ENCODE measurements at places on chromosomes 16 and 17.

DNA sequence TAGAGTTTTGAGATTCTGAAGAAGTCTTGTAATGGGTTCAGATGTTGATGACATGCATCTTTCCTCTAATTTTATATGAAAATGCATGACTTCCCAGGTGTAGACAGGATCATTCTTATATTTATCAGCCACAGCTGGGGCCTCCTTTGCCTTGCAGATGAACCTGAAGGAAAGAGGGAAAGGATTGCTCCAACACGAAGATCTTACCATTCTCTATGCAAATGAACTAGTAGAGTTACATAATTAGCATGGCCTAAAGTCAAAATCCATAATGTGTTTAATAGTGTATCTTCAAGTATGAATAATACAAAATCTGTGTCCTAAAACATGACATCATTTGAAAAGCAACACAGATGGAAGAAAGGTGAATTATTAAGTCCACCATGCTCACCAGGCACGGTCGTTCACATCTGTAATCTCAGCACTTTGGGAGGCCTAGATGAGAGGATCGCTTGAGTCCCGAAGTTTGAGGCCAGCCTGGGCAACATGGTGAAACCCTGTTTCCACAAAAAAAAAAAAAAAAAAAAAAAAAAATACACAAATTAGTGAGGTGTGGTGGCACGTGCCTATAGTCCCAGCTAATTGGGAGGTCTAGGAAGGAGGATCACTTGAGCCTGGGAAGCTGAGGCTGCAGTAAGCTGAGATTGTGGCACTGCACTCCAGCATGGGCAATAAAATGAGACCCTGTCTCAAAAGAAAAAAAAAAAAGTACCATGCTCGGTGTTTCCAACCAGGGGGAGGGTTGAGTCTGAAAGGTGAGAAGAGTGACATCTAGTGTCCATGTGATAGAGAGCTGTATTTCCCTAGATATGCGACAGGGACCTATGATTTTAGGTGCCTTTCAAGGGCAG lies 6.3 kb downstream of the VWA3A start:
- peak; percentile 66 for DNase-seq

GRCh38 chr17:73320601-73321264 lies 8.9 kb upstream of the CDC42EP4 start:
- no peak for DNase-seq

DNA sequence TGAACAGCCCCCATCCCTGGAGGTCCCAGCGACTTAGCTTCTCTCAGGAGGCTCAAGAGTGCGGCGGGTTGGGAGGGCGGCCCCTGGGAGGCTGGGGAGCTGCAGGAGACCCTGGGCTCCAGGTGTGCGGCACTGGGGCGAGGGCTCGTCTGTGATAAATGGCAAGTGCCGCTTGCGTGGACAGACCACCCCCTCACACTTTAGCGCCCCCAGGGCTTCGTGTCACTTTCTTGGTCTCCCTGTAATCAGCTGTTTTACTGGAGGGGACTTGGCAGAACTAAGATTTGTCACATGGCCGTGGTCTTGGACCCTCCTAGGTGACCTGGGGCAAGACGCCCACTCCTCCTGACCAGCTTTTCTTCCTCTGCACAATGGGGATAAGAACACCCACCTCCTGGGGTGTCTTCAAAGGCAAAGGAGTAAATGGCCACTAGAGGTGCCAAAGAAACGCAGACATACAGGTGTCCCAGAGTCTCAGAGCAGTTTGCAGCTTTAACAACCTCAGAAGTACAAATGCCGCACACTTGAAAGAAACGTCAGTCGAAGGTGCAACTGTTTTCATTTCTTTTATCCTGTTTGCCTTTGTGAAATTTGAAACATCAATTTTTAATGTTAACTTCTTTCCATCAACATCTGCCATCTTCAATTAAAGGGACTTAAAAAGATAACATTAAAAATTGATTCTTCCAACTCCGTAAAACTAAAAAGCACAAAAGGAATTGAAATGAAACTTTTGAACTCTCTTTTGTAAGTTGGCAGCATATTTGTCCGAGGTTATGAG lies 946 bp downstream of the OSGIN1 start:
- no peak for DNase-seq

GRCh38 chr17:57221366-57222350 lies 34.7 kb upstream of the MSI2 start:
- no peak for DNase-seq

DNA sequence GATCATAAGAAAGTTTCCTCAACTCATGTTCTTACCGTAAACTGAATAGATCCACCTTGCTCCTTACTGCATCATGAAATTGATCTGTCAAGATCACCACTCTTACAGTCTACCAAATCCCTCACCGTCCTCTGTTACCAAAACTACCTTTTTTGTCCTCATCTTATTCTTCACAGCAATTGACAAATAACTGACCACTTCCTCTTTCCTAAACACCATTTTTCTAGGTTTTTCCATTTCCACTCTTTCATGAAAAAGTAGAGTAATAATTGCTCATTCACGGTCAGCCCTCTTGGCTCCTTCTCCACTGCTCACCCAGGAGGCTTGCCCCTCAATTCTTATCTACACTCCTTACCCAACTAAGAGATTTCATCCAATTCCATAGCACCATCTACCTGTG lies 44.9 kb downstream of the ABCA5 start:
- no peak for DNase-seq

DNA sequence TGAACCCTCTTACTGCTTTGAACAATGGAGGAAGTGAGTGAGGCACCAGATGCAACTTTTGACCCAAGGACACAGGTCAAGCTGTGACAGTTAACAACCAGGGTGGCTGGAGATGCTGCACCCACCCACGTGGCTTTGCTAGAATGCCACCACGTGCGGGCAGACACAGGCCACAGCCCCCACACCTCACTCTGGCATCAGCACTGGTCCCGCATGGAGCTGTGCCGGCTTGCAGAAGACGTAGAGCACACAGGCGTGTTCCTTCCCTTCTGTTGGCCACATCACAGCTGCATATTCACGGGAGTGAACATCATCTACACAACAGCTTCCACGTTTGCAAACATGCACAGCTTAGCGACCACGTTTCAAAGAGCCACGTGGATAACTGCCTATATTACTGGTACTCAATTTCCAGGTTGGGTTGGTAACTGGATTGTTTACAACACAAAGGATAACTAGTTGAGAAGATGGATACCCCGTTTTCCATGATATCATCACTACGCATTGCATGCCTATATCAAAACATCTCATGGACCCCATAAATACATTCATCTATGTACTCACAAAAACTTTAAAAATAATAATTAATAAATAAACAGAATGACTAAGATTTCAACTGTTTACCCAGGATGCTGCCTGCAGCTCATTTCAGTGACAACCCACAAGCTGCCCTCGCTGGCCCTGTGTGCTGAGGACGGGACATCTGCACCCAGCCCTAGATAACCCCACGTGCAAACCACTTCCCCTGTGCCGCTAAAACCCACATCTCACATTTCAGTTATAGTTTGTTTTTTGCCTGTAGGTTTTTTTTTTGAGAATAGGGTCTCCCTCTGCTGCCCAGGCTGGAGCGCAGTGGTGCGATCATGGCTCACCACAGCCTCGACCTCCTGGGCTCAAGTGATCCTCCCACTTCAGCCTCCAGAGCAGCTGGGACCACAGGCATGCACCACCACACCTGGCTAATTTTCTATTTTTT lies 132.0 kb downstream of the ANKRD11 start:
- DNase-seq = no peak

GRCh38 chr17:30908717-30909420 lies 2.8 kb upstream of the TEFM start:
- no peak for DNase-seq

Measured in NCI-H1092 treated with DMSO at 0.1 percent for 48 hours (cell line).